ENCODE measurements at places on chromosomes 4 and X.
A peak's percentile ranks its signal among the peaks of the same experiment; 100 is the strongest.

DNA sequence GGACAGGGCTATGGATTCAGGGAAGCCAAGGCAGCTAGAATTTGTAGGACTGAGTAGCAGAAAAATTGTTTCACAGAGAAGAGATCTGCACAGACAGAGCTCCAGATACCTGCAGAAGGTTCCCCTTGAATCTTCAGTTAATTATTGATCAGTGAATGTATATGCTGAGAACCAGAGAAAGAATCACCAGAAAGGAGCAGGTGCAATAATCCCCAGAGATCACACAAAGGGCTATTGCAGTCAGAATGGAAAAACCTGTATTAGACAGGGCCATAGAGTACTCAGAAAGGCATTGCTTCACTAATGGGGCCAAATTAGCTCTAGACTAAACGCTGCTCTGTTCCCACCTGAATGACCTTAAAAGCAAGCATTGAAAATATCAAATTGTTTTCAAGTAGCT, 35.5 kb upstream of the SMAD1 start:
- H3K4me1 ChIP-seq = no peaks in the 10 kb centered on the region
- no peak overlapping the region for H3K4me3 ChIP-seq
- no peaks in the 10 kb centered on the region for H3K36me3 ChIP-seq

GRCh38 chrX:124194199-124194598, 138.3 kb upstream of the TEX13D start:
- no peaks in the 10 kb centered on the region for H3K4me1 ChIP-seq
- no peak overlapping the region for H3K27ac ChIP-seq
- H3K4me3 ChIP-seq = no peak overlapping the region
- H3K36me3 ChIP-seq = no peaks in the 10 kb centered on the region

DNA sequence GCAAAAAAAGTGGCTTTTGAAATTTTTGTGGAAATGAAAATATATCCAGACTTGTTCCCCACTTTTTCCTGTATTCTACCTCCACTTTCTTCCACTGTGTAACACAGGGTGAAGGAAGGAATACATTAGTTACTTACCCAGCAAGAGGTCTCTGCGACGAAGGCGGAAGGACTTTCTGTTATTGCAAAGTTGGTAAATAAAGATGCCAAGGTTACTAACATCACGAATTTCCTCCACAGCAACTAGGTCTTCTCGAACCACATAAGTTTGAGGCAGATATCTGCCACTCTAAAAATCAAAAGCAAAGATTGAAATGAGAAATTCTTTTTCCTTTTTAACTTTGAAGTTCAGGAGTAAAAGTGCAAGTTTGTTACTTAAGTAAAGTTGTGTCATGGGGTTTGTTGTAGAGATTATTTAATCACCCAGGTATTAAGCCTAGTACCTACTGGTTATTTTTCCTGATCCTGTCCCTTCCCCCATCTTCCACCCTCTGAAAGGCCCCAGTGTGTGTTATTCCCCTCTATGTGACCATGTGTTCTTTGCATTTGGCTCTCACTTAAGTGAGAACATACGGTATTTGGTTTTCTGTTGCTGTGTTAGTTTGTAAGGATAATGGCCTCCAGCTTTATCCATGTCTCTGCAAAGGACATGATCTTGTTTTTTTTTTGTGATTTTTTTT, 5.8 kb downstream of the ITM2A start:
- peak overlapping the region; percentile 74 for H3K4me3 ChIP-seq
- peak overlapping the region; percentile 74 for H3K27ac ChIP-seq
- peak; percentile 69 for DNase-seq
- H3K27me3 ChIP-seq = no peaks in the 10 kb centered on the region

DNA sequence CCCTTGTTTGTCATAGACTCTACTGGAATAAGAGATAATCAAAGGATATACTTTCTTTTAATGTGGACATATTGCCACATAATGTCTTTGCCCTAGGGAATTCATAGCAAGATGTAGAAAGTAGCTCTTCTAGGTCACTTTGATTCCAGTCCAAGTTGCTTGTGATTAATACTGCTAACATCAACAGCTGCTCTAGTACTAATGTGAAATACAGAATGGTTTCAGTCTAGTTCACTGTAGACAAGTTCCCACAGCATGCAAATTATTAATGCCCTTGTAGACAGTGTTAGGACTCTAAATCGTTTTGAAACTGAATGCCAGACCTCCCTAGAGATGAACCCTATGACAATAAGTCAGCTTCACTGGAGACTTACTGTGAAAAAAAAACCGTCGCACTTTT, 494.6 kb upstream of the ATOH1 start:
- H3K4me3 ChIP-seq = no peak overlapping the region
- H3K4me1 ChIP-seq = no peaks in the 10 kb centered on the region
- H3K36me3 ChIP-seq = no peaks in the 10 kb centered on the region
- no peak overlapping the region for H3K27ac ChIP-seq
- H3K27me3 ChIP-seq = no peaks in the 10 kb centered on the region

- no peak for DNase-seq
- no peak overlapping the region for H3K27ac ChIP-seq
- no peaks in the 10 kb centered on the region for H3K27me3 ChIP-seq
- H3K4me1 ChIP-seq = peaks cover 20% of the 10 kb centered on the region
Measured at GRCh38 chr4:15427161-15427560, 672 bp upstream of the C1QTNF7 start.

DNA sequence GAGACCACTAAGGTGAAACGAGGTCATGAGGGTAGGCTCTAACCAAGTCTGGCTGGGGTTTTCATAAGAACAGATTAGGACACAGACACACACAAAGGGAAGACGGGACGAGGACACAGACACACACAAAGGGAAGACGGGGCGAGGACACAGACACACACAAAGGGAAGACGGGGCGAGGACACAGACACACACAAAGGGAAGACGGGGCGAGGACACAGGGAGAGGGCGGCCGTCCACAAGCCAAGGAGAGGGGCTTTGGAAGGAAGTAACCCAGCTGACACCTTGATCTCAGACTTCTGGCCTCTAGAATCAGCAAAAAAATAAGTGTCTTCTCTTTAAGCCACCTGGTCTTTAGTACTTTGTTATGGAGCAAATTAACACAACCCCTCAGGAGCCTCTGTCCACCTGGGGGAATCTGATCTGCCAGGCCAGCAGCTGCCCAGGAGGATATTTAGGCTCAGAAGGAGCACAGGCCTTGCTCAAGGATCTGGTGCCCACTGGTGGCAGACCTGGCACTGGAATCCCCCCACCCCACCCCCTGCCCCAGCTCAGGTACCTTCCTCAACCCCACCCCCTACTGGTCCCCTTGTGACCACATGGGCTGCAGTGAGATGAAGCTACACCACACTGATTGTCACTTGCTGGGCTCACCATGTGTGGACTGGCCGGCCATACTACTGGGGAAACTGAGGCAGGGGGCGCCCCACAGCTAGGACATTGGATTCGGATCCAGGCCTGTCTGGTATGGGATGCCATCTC, 2.8 kb downstream of the ABLIM2 start:
- H3K27ac ChIP-seq = no peak overlapping the region
- H3K27me3 ChIP-seq = peaks cover 27% of the 10 kb centered on the region
- no peak for DNase-seq
- H3K4me1 ChIP-seq = peaks cover 9% of the 10 kb centered on the region
- no peaks in the 10 kb centered on the region for H3K36me3 ChIP-seq

Measured in activated CD4-positive, alpha-beta T cell treated with anti-CD3 and anti-CD28 coated beads, Interleukin-2, amount 10 ng/mL, durations not matched to agents 24 days and 14 days (primary cell).